ENCODE measurements at places on chromosomes 13 and 19.

DNA sequence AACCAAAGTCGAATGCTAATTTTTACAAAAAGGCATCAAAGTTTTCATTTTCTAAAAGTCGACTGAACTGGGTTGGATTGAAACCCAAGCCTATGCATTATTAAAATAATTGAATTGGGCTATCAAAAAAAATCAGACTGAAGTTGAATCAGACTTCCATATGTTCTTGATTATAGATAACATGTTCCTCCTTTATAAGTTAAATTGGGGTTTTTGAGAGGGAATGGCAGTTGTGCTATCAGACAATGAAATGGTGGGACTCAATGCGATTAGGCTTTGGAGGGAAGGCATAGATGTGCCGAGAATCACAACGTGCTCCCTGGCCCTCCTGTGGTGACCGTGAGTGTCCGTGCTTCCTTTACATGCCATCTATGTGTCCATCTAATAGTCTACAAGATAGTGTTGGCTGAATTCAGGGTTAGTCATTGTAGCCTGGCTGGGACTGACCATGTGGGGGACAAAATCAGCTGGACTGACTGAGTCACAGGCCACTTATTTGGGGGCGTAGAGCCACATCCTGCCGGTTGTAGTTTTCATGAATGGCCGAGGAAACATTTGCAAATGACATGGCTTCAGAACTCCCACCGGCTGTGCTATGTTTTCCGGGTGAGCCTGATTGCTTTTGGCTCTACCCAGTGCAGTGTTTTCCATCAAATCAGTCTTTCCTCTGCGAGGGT is 37.1 kb upstream of the OLFM4 start:
- no peak for DNase-seq

DNA sequence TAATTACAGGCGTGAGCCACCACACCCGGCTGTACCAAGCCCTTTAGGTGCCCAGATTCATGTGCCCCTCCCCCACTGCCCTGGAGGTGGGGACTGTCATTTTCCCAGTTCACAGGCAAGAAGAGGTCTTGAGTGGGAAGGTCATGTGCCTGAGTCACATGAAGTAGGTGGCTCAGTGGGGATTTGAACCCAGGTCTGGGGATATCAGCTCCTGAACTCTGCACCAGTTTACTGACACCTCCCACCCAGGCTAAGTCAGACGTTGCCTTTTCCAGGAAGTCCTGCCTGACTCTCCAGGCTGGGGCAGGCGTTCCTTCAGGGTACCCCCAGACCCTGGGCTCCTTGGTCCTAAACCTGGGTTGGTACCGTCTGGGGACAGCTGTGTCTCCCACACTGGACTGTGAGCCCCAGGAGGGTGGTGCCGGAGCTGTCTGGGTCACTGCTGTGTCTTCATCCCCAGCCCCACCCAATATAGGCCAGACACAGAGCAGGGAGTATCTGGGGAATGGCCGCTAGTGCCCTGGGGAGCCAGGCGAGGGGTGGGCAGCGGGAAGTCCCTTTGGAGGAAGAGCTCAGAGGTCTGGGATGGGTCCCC is 8.6 kb downstream of the VASP start:
- DNase-seq: no peak

- DNase-seq: no peak
Measured at GRCh38 chr13:99725644-99726043, 224.4 kb downstream of the TM9SF2 start.

DNA sequence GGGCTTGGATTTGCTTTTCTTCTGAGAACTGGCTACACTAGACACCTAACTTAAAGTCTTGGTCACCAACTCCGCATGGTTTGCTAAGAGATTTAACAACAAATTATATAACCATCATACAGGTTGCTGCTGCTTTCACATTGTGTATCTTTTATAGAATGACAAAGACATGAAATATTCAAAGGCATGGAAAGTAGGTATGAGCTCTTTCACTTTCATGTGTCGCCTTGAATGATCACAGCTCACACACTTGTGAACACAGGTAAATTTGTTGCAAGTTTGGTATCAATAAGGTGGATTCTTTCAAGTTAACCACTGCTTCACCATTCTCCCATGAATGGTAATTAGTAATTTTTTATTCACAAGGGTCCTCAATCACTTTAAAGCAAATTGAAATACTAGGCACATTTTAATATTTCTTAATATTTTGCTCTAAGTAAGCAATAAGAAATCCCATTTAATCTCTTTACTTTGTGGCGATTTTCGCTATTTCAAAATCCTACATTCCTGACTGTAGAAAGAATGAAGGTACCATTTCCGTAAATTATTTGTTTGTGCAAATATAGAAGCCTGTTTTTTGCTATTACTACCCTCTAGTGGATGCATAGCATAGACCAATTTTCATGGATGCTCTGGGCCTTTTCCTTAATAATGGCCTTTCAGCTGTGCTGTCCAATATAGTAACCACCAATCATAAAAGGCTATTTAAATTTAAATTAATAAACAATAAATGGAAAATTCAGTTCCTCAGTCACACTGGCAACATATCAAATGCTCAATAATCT is 45.5 kb upstream of the FREM2 start:
- DNase-seq: peak; percentile 19

- DNase-seq: peak; percentile 41
Measured at GRCh38 chr13:85543144-85543543, 256.1 kb downstream of the SLITRK6 start.

GRCh38 chr19:33304760-33305647 is 2.7 kb upstream of the CEBPA start:
- no peak for DNase-seq

DNA sequence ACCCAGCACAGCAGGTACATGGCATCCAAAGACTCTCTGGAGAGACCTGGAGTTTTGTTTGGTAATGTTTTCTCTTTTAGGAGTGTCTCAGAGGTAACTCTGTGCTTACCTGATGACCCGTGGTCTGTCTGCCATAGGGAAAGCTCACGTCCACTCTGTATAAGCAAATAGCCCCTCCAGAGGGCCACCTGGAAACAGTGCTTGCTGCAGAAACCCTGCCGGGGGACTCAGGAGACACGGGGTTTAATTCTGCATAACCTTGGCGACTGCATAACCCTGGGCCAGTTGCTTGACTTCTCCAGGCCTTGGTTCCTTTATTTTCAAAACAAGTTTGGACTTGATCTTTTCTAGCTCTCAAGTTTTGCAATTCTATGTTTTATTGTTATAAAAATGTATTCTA is 187.2 kb upstream of the SOX1 start:
- no peak for DNase-seq

- peak; percentile 4 for DNase-seq
Measured at GRCh38 chr19:7013678-7014077, 7.6 kb downstream of the MBD3L2B start.

DNA sequence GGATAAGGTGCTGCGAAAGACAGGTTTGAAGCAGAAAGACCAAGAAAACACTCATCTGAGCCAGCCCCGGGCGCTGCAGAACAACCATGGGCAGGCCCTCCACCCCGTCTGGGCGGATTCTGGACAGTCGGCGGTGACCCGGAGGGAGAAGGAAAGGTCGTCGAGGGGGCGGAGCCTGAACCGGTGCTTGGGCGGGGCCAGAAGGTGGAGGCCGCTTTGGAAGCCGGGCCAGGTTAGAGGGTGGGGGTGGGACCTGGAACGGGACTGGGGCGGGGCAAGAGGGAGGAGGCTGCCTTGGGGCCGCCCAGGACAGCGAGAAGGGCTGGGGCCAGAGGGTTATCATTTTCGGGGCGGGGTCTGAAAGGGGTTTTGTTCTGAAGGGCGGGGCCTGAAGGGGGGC is 5.0 kb upstream of the ZNF765 start:
- no peak for DNase-seq

- DNase-seq: no peak
Measured at GRCh38 chr19:6811378-6811777, 38.9 kb downstream of the VAV1 start.

GRCh38 chr19:57110592-57111328 is 9.0 kb upstream of the USP29 start:
- DNase-seq: no peak

DNA sequence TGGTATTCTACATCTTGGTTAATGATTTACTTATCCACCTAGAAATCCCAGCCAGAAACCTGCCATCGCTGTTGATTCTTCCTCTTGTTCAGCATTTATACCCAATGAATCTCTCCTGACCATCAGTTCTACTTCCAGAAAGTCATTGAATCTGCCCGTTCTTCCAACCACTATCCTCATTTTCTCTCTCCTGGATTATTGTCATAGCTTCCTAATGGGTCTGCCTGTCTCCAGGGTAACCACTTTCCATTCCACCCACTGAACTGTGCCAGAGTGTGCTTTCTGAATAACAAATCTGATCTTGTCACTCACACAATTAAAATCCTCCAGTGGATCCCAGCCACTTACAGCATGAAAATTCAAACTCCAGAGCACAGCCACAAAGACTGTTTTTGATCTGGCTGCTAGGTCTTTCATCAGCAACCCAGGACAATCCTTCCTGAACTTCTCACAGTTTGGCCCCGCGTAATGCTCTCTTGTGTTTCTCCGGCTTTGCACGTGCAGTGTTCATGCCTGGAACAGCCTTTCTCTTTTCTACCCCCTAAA is 330.6 kb downstream of the SPRY2 start:
- no peak for DNase-seq

GRCh38 chr13:110799246-110800236 is 86.0 kb downstream of the ING1 start:
- peak; percentile 73 for DNase-seq

DNA sequence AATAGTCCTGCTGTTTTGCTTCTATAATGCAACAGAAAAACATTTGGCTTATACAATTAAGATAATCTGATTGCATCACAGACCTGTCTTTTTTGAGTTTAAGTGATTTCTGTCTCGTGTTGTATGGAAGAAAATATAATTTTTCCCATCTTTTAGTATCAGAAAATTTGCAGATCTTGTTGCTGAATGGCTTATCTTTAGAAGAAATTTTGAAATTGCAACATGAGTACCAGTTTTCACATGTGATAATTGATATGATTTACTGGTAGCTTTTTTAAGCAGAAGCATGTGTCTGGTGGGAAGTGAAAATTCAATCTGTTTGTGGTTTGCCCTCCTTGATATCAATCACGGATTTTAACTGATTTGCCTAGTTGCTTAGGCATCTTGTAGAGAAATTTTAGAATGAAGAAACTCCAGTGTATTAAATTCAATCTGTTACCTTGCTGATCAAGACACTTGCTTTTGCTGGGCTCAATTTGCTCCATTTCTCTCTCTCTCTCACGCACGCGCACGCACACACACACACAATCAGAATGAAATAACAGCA is 89.8 kb upstream of the MYCBP2 start:
- DNase-seq: no peak

All from choroid plexus epithelial cell (primary cell).